ENCODE measurements at places on chromosomes 11 and 22.

DNA sequence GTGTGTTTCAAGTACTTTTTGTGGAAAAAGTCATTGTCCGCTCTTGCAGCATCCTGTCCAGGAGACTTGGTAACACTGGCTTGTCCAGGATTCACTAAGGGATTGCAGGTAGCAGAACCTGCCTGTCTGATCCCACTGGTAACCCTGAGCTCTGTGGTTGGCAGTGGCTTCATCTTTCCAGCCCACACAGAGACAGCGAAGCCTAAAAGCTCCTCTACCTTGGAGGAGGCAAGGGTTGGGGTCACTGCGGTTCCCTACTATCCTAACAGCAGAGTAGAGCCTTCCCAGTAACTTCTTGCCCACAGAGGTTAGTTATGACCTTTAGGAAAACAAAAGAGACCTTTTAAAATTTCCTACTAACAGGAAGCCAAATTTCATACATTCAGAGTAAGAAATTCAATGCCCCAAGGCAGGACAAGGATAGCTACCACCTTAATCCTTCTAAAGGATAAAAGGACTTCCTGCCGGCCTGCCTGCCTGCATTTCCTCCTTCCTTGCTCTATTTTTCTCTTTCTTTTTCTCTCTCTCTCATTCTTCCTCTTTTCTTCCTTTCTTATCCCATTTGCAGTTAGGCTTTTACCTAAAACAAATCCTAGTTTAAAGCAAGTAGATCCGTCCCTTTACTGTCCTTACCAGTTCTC, 8.4 kb upstream of the RCN1 start:
- DNase-seq, result no peak

GRCh38 chr11:78684377-78684776, 109.7 kb upstream of the NARS2 start:
- DNase-seq, result no peak

DNA sequence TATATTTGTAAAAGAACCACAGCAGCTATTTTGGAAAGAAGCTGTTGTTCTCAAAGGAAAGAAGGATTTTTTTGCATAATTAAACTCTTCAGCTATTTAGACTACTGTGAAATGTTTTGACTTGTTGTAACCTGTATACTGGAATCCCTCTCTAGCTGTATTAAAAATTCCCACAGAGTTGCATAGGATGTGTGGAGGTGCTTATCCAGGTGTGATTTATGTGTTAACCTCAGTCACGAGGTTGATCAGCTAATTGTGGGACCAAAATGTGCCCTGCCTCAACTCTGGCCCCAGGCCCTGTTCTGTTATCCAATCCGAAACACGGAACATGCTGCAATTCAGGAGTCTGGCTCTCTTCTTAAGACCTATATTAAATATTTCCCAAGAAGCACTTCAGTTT, 70.1 kb downstream of the LIF start:
- DNase-seq, result no peak

GRCh38 chr22:22700631-22701030, 56.2 kb downstream of the GGTLC2 start:
- DNase-seq, result no peak

DNA sequence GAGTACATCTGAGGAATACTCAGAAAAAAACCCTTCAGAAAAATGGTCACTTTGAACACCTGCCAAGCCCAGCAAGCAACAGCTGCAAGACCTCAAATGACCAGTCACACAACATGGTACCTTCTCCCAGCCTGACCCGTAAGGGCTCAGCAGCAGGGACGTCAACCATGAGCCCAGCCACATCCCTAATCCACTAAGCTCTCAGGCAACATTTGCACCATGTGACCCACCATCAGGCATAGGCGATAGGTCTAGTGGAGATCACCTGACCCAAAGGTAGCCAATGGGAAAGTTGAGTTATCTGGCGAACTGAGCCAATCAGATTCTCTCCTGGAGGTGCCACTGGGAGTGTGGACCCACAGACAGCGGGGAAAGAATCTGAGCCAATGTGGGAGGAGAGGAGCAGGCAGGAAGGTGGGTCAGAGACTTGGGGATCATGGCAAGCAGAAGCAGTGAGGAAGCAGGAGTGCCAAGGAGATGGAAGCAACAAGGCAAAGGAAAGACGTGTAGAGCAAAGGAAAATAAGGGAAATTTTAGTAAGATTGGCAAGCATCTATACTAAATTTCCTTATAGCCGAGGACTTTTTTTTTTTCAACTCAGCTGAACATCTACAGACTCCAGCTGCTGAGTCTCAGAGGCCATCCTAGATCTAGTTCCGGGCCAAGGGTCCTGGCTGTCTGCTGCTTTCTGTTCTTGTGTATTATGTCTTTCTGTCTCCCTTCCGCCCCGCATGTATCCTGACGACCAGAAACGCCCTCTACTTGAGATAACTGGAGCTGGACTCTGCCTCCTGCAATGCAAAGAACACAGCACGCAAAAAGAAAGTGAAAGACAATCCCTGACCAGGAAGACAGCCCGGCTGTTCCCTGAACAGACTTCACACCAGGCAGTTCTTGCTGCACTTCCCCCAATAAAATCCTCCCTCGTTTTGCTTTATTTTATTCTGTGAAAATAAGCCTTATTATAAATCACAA, 11.0 kb upstream of the PLAAT2 start:
- no peak for DNase-seq

GRCh38 chr11:109856928-109857327, 236.3 kb upstream of the ZC3H12C start:
- no peak for DNase-seq

DNA sequence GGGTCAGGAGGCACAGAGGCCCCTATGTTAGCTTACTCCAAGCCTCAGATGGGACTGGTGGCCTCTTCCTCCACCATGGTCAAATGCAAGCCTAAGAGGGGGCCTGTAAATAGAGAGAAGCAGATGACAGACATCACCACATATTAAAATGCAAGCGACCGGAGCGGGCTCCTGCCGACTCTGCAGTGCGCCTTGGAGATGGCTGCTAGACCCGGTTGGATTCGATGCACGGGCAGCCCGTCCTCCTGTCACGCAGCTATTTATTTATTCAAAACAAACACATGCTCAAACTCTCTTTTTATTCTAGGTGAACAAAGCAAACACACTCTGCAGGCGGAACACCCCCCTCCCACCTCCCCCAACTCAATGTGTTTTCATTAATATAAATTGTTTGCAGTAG, 208.0 kb downstream of the DSCAML1 start:
- DNase-seq, result no peak

- DNase-seq, result peak; percentile 22
These were observed 33.3 kb downstream of the BARX2 start for GRCh38 chr11:129408865-129409444.

GRCh38 chr11:94956963-94957362, 16.4 kb downstream of the CWC15 start:
- DNase-seq, result no peak

Data from stimulated activated CD4-positive, alpha-beta T cell treated with anti-CD3 and anti-CD28 coated beads, TNF-alpha, amount 100 ng/mL, for 24 hours (primary cell).